ENCODE measurements at places on chromosomes 2 and 18.

DNA sequence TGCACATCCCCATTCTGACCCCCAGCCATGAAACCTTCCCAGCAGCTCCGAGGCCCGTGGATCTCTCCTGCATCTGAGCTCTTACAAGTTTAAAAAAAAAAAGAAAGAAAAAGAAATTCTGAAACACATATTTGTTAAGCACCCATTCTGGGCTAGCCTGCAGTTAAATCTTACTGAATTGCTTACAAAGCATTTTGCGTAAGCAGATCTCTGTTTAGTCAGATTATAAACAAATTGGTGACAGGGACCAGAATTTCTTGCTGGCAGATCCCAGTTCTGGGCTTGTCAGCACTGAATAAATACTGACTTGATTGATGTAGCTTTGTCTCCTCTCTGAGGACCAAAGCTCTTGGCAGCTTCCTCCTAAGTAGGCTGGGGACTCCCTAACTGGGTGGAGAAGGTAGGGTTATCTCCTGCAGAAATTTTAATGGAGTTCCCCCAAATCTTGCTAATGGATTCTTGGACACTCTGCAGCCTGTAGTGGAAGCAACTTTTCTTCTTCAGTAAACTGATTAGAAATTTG, 160.9 kb downstream of the MIB1 start:
- no peak for DNase-seq

DNA sequence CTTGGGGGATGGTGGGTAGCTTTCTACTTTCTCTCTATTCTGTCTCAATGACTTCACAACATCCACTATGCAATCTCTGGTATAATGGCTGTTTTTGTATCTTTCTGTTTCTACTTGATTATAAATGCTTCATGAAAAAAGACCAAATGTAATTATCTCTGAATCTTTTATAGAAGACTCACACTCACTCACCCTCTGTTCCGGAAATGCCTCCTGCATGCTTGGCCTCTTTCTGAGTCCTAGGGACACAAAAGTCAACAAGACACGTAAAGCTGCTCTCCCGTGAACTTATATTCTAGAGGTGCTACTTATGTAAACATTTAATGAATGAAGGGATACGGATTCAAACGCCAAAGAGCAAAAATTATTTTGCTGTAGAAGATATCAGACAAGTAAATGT, 502.2 kb upstream of the SOX11 start:
- no peak for DNase-seq

- DNase-seq = no peak
Measured at GRCh38 chr2:170743530-170744239, 26.5 kb upstream of the ERICH2 start.

DNA sequence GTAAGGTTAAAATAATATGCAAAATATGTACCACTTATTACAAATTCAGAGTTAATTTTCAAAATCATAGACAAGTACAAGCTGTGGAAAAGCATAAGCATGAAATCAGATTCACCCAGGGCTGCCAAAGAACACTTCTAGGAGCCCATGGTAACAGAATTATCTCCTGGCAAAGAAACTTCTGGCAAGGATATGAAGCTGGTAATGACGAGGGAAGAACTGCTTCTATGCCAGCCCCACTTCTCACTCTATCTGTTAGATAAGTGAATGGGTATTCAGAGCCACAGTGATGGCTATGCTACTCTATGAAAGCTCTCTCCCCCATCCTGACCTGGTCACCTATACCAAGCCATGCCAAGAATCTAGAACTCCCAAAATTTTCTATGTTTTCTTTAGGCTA, 36.9 kb upstream of the PDE1A start:
- DNase-seq = no peak

GRCh38 chr2:237998530-237998929, 31.7 kb downstream of the UBE2F start:
- no peak for DNase-seq

DNA sequence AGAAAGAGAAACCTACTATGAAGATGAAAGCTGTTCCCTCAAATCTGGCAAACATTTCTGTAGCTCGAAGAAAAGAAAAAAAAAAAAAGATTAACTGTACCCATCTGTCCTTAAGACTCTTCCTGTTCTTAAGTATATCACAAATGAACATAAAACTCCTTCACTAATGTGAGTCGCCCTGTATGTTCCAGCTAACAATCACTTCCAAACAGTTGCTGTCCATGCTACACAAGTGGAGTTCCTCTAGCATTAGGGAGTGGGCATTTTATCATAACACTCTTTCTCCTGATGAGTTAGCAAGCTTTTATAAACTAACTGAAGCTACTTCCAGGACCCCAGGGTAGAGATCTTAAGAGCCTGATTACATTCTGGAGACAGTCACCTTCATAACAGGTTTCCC, 5.8 kb downstream of the CUL3 start:
- no peak for DNase-seq

DNA sequence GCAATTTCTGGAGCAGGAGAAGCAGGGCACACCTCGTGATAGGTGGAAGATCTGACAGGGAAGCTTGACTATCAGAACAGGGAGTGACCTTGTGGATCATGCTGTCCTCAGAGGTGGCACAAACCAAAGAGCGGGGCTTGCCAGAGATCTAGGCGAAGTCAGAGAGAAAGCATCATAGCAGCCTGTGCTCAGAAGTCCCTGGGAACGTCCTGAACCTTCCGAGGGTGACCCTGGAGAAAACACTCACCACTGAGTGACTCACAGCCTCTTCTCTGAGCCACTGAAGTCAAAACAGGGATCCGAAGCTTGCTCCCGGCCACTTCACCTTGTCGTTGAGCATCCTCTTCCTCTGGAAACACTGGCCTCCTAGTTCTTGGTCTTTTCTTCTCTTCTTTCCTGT, 56.7 kb downstream of the IL1R2 start:
- DNase-seq = no peak

- peak; percentile 38 for DNase-seq
Measured at GRCh38 chr2:199459286-199460100, 1.8 kb upstream of the SATB2 start.

- DNase-seq = no peak
Measured at GRCh38 chr2:101089419-101089818, 61.8 kb downstream of the TBC1D8 start.

Measured in activated effector memory CD4-positive, alpha-beta T cell treated with Interleukin-2 at 50 U/mL for 16 hours (primary cell).